ENCODE measurements at places on chromosomes 6 and 20. TPM values are rescaled to one million over a fixed set of nuclear protein-coding genes. Genes with fewer than 3 reads are reported as not detected.

DNA sequence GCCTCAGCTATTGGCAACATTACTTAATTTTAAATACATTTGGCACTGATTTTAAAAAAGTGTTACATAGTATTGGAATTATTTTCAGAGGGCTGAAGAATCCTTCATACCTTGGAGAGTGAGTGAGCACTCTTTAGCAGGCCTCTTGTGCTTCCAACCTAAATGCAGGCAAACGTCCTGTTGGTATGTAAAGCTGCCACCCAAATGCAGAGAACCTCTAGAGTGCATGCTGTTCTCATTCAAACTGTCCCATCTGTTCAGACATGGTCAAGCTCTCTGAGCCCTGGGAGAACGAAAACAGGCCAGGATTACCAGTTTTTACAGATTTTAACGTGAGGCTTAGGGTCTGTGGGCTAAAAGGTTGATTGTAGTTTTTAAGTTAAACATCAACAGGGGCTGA, 378.0 kb upstream of the FLRT3 start:
- no peak for DNase-seq

- peak; percentile 32 for DNase-seq
Observed at GRCh38 chr6:139060332-139060731, 31.8 kb downstream of the ABRACL start.

DNA sequence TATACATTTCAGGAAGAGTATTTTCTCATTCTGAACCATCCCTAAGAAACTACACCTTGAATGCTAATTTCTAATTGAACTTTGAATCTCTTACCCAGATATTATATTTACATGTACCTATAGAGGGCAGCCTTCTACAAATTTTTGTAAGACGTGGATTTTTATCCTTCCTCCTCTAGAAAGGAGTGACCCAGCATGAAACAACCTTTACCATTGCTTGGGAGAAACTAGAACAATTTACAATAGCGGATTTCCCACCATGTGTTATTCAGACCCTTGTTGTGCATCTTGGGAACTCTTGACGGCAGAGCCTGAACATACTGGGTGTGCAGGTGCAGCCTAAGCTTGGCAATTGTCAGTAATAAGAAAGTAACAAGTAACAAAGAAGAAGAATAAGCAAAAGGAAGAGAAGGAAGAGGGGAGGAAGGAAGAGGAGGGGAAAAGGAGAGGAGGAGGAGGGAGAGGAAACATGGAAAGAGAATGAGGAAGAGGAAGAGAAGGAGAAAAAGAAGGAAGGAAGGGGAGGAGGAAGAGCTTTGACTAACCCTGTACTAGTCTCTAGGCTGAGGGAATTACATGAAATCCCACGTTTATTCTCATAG, 10.8 kb upstream of the TAAR1 start:
- DNase-seq: peak; percentile 46

- DNase-seq: no peak
Observed at GRCh38 chr6:124294574-124295200, 491.0 kb downstream of the NKAIN2 start.

DNA sequence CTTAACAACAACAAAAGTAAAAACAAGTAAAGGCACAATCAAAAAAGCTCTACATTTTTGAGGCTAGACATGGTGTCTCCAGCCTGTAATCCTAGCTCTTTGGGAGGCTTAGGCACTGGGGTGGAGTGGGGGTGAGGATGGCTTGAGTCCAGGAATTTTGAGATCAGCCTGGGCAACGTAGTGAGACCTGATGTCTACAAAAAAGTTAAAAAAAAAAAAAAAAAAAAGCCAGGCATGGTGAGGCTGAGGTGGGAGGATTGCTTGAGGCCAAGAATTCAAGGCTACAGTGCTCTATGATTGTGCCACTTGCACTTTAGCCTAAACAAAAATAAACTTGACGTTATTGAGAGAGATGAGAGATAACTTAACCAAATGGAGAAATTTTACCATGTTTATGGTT, 60.1 kb downstream of the QKI start:
- DNase-seq: no peak

GRCh38 chr20:7977709-7978108, 37.5 kb upstream of the HAO1 start:
- no peak for DNase-seq

DNA sequence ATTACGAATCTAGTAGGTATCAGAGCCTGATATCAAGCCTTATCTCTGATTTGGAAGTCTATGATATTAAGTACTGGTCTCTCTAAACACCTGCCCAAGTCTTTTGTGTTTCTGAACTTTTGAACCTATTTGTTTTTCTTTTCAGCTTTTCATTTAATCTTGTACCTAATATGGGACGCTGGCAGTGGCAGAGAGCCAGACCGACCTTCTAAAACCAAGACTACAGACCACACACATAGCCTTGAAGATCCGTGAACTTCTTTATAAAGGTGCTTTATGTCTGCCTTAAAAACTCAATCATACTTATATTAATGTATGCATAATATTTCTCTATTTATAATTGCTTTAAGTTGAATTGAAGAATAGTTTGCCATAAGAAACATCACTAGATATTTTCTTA, 12.6 kb upstream of the PTCHD4 start:
- DNase-seq: no peak

DNA sequence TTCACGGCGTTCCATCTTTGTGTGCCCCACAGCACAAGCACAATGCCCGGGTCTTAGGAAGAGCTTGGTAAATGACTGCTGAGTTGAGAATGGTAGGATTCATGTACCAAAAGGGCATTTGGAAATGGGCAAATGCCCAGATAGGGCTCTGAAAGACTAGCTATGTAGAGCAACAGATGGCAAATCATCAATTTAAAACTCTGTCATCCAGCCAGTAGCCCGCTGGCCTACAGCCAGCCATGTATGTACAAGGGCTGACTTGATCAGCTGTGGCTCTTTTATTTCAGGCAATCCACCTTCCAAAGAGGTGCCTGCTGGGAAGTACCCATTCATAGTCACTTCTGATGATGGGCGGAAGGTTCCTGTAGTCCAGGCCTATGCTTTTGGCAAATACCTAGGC, 35.1 kb downstream of the NT5E start:
- DNase-seq: no peak

DNA sequence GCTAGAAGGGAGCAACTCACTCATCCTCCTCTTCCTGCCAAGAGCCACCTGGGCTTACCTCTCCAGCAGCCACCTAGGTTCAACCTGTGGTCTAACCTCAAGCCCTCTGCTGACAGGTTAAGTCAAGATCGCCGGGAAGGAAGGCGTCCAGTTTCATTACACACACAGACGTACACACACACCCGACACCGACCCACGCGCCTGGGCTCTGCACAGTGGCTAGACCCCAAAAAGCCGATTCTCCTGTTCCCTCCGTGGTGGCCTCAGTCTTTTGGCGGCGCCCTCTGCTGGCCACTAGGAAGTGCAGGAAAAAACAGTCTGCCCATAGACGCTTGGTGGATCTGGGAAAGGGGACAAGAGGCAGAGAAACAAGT, 52.8 kb downstream of the MRPL14 start:
- DNase-seq: peak; percentile 58

DNA sequence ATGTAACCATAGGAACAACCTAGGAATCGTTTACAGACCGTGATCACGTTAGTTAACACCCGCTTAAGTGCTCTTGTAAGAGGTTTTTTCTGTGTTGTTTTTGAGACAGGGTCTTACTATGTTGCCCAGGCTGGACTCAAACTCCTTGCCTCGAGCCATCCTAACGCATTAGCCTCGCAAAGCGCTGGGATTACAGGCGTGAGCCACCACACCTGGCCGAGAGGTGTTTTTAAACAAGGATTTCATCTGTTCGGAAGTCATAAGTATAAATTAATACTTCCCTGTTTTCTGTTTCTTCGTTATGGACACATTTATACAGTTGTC, 727 bp downstream of the MRS2 start:
- no peak for DNase-seq

DNA sequence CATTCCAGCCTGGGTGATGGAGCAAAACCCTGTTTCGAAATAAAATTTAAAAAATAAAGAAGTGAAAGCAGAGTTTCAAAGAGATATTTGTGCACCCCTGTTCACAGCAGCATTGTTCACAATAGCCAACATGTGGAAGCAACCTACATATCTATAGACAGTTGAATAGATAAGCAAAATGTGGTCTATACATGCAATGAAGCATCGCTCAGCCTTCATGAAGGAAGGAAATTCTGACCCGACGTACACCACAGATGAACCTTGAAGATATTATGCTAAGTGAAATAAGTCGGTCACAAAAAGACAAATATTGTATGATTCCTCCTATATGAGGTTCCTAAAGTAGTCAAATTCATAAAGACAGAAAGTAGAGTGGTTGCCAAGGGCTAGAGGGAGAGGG, 6.5 kb upstream of the NCOA6 start:
- DNase-seq: no peak

Gene TMC2
- not detected for total RNA-seq

Gene HLA-DRB1
- total RNA-seq: not detected

Gene ZNF76
- 13.8 TPM for total RNA-seq
